ENCODE measurements at places on chromosomes 3 and 15. TPM values are rescaled to one million over a fixed set of nuclear protein-coding genes. Genes with fewer than 3 reads are reported as not detected.

GRCh38 chr15:89041507-89041906 lies 46.7 kb upstream of the ABHD2 start:
- H3K4me1 ChIP-seq, result no peaks in the 10 kb centered on the region
- H3K36me3 ChIP-seq, result no peaks in the 10 kb centered on the region
- no peak overlapping the region for H3K27ac ChIP-seq

GRCh38 chr15:81152799-81153198 lies 18.7 kb downstream of the CFAP161 start:
- no peaks in the 10 kb centered on the region for H3K4me1 ChIP-seq
- no peak for DNase-seq
- H3K36me3 ChIP-seq, result no peaks in the 10 kb centered on the region
- no peak overlapping the region for H3K27ac ChIP-seq
- no peak overlapping the region for H3K4me3 ChIP-seq
- H3K27me3 ChIP-seq, result no peaks in the 10 kb centered on the region

Gene C2CD4A
- not detected for total RNA-seq

DNA sequence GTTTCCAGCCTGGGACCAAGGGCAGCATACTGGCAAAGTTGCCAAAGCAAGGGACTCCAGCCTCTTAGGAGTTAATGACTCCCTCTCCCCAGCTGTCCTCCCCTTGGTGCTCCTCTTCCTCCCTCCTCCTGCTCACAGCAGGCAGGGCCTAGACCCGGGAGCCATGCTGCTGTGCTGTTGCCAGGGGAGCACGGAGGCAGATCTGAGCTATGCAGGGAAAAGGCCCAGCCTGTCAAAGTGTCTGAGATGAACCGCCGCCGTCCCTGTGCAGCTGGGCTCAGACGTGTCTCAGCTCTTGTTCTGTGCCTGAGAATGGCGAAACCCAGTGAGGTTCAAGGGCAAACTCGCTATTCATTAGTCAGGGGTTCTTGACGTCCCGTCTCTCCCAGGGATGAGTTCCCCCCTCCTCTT lies 60.8 kb upstream of the POLG start:
- H3K36me3 ChIP-seq, result no peaks in the 10 kb centered on the region
- no peak overlapping the region for H3K27ac ChIP-seq
- peaks cover 98% of the 10 kb centered on the region for H3K27me3 ChIP-seq
- peaks cover 43% of the 10 kb centered on the region for H3K4me1 ChIP-seq
- H3K4me3 ChIP-seq, result no peak overlapping the region
- no peak for DNase-seq

DNA sequence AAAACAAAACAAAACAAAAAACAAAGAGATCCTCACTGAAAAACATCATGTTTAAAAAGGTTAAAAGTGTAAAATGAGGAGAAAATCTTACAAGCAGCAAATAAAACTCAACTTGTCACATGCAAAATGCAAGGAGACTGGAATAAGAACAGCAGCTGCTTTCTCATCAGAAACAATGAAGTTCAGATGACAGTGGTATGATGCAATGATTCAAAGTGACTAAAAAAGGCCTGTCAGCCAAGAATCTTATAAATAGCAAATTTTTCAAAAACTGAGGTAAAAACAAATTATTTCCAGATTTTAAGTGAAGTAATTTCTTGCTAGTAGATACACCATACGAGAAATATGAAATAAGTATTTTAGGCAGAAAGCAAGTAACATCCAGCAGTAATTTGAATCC lies 68.6 kb upstream of the EPHA3 start:
- H3K36me3 ChIP-seq, result no peaks in the 10 kb centered on the region
- H3K27me3 ChIP-seq, result no peaks in the 10 kb centered on the region
- no peak overlapping the region for H3K27ac ChIP-seq
- no peak for DNase-seq
- no peak overlapping the region for H3K4me3 ChIP-seq

Gene RAP2B
- total RNA-seq, result 20.3 TPM

DNA sequence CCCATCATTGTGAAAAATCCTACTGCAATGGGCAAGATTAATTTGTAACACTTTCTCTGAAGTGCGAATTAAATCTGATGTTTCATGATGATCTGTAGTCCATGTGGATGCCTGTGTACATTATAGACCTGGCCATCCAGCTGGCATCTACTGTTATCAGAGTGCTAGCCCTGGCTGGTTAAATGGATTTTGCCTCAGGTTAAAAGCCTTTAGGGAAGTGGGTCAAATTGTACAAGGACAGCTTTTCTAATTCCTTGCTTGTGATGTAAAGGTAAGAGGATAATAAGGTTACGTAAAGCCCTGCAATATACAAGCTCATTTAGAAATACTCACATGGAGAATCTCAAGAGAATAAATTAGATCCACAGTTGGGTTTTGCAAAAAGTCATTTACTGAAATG lies 138.2 kb downstream of the EPHA3 start:
- H3K36me3 ChIP-seq, result no peaks in the 10 kb centered on the region
- H3K27me3 ChIP-seq, result no peaks in the 10 kb centered on the region
- no peak overlapping the region for H3K4me3 ChIP-seq
- DNase-seq, result no peak
- H3K4me1 ChIP-seq, result peaks cover 2% of the 10 kb centered on the region
- H3K27ac ChIP-seq, result no peak overlapping the region

GRCh38 chr3:16060358-16060852 lies 114.1 kb upstream of the GALNT15 start:
- no peak overlapping the region for H3K27ac ChIP-seq
- no peak for DNase-seq
- no peaks in the 10 kb centered on the region for H3K36me3 ChIP-seq
- no peaks in the 10 kb centered on the region for H3K4me1 ChIP-seq
- no peaks in the 10 kb centered on the region for H3K27me3 ChIP-seq

- no peak overlapping the region for H3K4me3 ChIP-seq
- no peak for DNase-seq
- no peaks in the 10 kb centered on the region for H3K36me3 ChIP-seq
These were observed 49.6 kb downstream of the CEMIP start for GRCh38 chr15:80828796-80829195.

DNA sequence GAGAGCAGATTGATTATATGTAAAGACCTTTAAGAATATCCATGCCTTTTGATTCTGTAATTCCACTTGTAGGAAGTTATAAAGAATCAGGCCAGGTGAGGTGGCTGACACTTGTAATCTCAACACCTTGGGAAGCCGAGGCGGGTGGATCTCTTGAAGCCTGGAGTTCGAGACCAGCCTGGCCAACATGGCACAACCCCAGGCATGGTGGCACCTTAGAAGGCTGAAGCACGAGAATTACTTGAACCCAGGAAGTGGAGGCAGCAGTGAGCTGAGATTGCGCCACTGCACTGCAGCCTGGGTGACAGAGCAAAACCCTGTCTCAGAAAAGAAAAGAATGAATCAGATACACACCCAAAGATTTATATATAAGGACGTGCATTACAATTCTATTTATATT lies 33.9 kb downstream of the HRH1 start:
- no peak for DNase-seq
- no peak overlapping the region for H3K27ac ChIP-seq
- no peaks in the 10 kb centered on the region for H3K4me1 ChIP-seq
- H3K36me3 ChIP-seq, result no peaks in the 10 kb centered on the region
- no peaks in the 10 kb centered on the region for H3K27me3 ChIP-seq

DNA sequence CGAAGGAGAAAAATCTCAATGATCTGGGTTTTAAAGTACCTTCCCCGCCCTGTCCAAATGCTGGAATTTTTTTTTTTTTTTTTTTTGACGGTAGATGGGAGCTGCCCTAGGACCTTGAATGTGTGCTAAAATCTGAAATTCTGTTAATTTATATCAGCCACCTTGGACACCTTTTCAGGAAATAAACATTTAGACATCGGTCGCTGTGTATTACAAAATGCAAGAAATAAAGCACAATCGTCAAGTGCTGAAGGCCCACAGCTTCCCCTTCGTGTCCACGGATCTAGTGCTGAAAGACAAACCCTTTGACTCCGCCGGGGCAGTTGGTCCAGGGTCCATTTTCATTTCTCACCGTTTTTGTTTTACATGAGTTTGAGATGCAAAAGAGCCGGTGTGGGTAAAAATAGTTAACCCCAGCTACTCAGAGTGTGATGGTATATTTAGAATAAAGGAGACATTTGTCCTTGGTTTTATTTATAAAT lies 90.2 kb upstream of the CHD2 start:
- peak overlapping the region; percentile 99 for H3K27ac ChIP-seq
- peaks cover 11% of the 10 kb centered on the region for H3K4me1 ChIP-seq
- no peaks in the 10 kb centered on the region for H3K36me3 ChIP-seq
- peak overlapping the region; percentile 60 for H3K4me3 ChIP-seq
- no peaks in the 10 kb centered on the region for H3K27me3 ChIP-seq
- no peak for DNase-seq

- no peak overlapping the region for H3K4me3 ChIP-seq
- H3K36me3 ChIP-seq, result no peaks in the 10 kb centered on the region
- no peak overlapping the region for H3K27ac ChIP-seq
- no peaks in the 10 kb centered on the region for H3K27me3 ChIP-seq
- no peak for DNase-seq
These were observed 490.2 kb downstream of the IGSF11 start for GRCh38 chr3:118544458-118544857.

- H3K4me3 ChIP-seq, result no peak overlapping the region
- H3K27ac ChIP-seq, result no peak overlapping the region
These were observed 6.0 kb upstream of the HERC1 start for GRCh38 chr15:63839722-63840121.

Gene CCDC39
- total RNA-seq, result 0.34 TPM

DNA sequence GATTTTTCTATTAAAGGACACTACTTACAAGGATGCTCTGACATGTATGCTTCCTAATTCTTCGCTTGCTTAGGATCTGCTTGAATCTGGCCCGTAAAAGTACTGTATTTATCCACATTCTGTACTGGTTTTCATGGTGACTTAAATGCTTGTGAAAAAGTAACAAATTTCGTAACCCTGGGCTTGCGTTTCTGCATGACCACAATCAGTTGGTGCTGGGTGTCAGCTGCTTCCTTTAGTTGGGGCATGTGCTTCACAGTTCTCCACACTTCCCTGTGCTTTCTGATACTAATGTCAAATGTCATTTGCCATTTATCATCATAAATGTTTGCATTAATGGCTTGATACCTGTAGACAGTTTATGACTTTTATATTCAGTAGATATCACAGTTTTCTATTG lies 218.4 kb upstream of the MLF1 start:
- H3K36me3 ChIP-seq, result no peaks in the 10 kb centered on the region
- no peak for DNase-seq
- H3K4me3 ChIP-seq, result no peak overlapping the region

- H3K27ac ChIP-seq, result no peak overlapping the region
- no peaks in the 10 kb centered on the region for H3K27me3 ChIP-seq
- peak; percentile 63 for DNase-seq
- no peak overlapping the region for H3K4me3 ChIP-seq
- no peaks in the 10 kb centered on the region for H3K4me1 ChIP-seq
These were observed 5.0 kb upstream of the AP3S2 start for GRCh38 chr15:89898614-89899294.

- no peak overlapping the region for H3K4me3 ChIP-seq
- H3K36me3 ChIP-seq, result no peaks in the 10 kb centered on the region
- no peaks in the 10 kb centered on the region for H3K4me1 ChIP-seq
- DNase-seq, result no peak
- H3K27ac ChIP-seq, result no peak overlapping the region
These were observed 482.7 kb upstream of the ADAMTS9 start for GRCh38 chr3:65170390-65171042.

- H3K4me3 ChIP-seq, result no peak overlapping the region
- DNase-seq, result no peak
- H3K36me3 ChIP-seq, result no peaks in the 10 kb centered on the region
- H3K27me3 ChIP-seq, result no peaks in the 10 kb centered on the region
These were observed 826.8 kb upstream of the CFAP20DC start for GRCh38 chr3:59876533-59877062.

Gene CGNL1
- total RNA-seq, result 72.7 TPM

- H3K27ac ChIP-seq, result no peak overlapping the region
- DNase-seq, result no peak
- no peaks in the 10 kb centered on the region for H3K4me1 ChIP-seq
- no peak overlapping the region for H3K4me3 ChIP-seq
- H3K36me3 ChIP-seq, result no peaks in the 10 kb centered on the region
These were observed 139.9 kb downstream of the TJP1 start for GRCh38 chr15:29682361-29682760.

Gene DNAJC17
- 43.8 TPM for total RNA-seq
